ENCODE measurements at places on chromosomes 13 and 19.

- no peak for DNase-seq
These were observed 79.5 kb downstream of the RUBCNL start for GRCh38 chr13:46307554-46307953.

GRCh38 chr19:46609511-46610412 is 8.6 kb downstream of the CALM3 start:
- no peak for DNase-seq

DNA sequence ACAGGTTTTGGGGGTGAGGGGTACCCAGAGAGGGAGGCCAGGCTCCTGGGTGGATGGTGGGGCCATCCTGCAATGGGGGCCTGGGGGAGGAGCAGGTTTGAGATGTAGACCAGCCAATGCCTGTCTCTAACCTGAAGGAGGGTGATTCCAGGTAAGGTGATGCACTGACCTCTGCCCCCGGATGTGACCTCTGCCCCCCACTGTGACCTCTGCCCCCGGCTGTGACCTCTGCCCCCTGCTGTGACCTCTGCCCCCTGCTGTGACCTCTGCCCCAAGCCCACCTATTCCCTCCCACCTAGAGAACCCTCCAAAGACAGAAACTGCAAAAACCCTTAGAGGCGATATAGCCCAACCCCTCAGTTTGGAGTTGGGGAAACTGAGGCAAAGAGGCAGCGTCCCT is 10.3 kb upstream of the SPACA4 start:
- no peak for DNase-seq

- no peak for DNase-seq
These were observed 778 bp upstream of the LRRC4B start for GRCh38 chr19:50568728-50569698.

GRCh38 chr13:26784704-26785639 is 24.4 kb upstream of the GPR12 start:
- DNase-seq = no peak

DNA sequence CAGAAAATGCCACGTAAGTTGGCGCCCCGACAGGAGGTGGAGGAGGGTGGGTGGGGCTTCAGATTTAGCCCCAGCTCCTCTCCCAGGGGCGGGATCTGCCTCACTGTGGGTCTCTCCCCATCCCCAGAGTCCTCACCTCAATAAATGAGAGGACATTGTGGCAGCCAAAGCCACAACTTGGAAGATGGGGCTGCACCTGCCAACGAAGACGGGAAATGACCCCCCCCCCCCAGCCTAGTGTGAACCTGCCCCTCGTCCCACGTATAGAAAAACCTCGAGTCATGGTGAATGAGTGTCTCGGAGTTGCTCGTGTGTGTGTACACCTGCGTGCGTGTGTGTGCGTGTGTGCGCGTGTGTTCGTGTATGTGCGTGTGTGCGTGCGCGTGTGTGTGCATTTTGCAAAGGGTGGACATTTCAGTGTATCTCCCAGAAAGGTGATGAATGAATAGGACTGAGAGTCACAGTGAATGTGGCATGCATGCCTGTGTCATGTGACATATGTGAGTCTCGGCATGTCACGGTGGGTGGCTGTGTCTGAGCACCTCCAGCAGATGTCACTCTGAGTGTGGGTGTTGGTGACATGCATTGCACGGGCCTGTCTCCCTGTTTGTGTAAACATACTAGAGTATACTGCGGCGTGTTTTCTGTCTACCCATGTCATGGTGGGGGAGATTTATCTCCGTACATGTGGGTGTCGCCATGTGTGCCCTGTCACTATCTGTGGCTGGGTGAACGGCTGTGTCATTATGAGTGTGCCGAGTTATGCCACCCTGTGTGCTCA is 1.5 kb upstream of the TRAPPC5 start:
- no peak for DNase-seq

- DNase-seq = no peak
These were observed 625.5 kb upstream of the MIR17HG start for GRCh38 chr13:90721937-90722336.

GRCh38 chr19:29690842-29691241 is 24.2 kb downstream of the C19orf12 start:
- no peak for DNase-seq

DNA sequence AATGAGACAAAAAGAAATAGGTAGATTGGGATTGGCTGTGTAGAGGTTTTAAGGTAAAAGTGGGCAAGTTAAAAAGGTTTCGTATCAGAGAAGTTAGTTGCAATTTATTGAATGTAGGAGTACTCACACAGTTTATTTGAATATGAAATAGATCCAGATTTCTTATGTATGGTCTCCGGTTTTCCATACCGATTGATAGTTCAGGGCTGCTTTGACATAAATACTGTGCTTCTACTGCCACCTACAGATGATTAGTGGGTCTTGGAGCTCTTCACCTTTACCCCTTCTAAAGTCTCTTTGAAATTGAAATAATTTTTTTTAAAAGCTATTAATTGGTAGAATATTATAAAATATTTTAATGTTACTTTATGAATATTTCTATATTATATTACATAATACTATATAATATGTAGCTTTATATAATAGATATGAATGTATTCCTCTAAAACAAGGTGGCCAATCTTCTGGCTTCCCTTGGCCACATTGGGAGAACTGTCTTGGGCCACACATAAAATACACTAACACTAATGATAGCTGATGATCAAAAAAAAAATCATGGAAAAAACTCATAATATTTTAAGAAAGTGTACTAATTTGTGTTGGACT is 7.7 kb upstream of the GPR18 start:
- no peak for DNase-seq

All from cortex of kidney (tissue), 1 donor.